ENCODE measurements at places on chromosomes 13 and 19.

DNA sequence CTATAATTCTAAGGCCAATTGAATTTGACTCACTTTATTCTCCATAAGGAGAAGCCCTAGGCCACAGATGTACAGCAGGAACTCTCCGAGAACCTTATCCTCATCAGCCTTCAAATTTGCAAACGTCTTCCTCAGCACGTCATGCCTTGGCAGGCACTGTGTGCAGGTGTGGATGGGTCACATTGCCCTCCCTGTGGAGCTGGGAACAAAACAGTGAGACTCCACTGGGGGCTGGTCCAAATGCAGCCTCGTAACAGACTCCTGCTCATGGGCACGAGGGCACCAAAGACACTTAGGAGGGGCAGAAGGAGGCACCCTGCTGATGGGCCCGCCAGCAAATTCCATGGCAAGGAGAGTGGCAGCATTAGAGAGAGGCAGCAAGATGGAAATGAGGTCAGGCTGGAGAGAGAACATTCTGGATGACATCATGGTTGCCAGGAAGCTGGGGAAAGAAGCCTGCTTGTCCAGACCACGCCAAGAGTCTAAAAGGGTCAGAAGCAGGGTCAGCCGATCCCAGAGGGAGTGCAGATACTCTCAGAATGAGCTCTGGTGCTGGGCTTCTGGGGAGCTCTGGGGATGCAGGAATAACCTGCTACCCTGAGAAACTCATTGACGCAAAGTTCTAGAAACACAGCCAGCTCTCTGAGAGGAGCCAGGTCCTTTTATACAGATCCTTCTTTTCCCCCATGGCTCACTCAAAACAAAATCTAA, 242.2 kb downstream of the B3GLCT start:
- no peak for DNase-seq

DNA sequence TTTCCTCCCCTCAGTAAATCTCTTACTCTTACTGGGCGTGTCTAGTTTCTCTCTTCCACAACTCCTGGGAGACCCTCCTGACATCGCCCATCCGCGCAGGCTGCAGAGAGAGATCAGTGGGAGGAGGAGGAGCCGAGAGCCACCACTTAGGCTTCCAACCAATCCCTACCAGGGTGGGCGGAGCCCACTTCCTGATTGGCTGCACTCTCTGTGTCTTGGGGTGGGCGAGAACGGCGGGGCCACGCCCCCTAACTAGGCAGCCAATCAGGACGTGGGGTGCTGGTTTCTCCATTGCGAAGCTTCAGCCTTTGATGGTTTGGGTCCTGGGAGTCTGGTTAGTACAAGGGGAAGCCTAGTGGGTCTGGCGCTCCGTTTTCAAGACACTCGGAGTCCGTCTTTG, at the start of gene PMIS2:
PMIS2 (plus strand) TSS at position 326 of the 400 bp plus-strand sequence. CDS start 87 bp downstream, outside the sequence.
- no peak for DNase-seq

DNA sequence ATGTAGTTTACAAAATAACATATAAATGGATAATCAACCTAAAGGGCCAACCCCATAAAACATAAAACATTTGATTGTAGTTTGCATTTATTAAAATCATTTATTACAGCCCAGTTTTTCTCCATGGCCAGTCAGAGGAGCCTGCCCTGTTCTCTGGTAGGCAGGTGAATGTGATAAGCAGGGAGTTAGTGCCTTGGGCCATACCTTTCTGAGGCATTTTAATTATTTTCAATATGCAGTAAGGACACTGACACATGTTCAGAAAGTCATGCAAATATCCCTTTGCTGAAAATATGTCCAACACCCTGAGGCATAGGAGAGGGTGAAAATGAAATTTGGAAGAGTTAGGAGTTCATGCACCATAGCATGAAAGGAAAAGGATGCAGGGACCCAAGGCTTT, 242.6 kb upstream of the EDNRB start:
- DNase-seq, result no peak

GRCh38 chr19:11626252-11626651, 29.0 kb downstream of the ZNF627 start:
- DNase-seq, result no peak

GRCh38 chr13:51147732-51148131, 36.7 kb upstream of the C13orf42 start:
- DNase-seq, result no peak

DNA sequence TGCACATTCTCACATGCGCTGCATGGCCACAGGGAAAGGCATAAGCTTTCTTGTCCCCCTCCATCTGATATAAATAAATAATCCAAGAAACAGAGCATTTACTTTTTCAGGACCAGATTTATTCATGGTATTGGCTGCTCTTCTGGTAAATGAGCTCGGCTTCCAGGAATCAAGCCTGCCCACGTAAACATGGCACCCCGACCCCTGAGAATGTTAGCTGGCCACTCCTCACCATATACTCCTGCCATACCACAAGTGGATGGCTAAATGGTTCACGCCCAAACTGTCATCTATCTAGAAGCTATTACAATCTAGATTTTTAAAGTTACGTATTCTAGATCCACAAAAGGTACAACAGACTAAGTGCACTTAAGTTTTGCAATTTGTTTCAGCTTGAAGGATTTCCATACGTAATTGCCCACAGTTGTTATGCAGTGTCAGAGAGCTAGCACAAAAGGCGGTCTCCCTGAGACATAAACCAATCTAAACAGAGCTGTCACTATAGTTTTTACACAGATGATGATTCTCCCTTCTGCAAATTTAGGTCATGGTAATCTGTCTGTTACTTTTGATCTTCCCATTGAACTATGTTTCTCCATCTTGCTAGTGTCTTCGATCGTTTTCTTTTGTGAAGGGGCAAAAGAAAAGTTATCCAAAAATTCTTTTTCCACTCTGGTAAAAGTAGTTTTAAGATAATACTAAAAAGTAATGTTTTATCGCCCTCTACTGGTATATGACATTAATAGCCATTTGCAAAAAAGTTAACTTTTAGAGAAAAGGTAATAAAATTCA, 16.2 kb upstream of the FOXO1 start:
- peak; percentile 22 for DNase-seq

DNA sequence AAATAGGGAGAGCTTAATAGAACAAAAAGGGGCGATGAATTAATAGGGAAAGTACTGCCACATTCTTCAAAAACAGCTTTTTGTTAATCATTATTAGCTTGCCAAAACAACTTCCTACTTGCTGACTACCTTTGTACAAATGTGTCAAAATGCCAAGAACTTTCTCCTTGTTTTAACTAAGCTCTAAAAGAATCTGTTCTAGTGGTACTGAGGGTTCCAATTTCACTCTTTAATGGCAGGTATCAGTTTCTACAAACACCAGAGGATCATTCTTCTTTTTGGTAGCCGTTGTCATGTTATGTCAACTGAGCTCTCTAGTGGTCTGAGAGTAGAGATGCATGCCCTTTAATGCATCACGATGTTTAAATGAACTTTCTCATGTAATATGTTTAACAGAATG, 29.4 kb upstream of the FBXL3 start:
- DNase-seq, result no peak

GRCh38 chr19:289651-290371, 1.4 kb downstream of the PLPP2 start:
- no peak for DNase-seq

- no peak for DNase-seq
Measured at GRCh38 chr19:42322305-42322704, 3.1 kb upstream of the MEGF8 start.

DNA sequence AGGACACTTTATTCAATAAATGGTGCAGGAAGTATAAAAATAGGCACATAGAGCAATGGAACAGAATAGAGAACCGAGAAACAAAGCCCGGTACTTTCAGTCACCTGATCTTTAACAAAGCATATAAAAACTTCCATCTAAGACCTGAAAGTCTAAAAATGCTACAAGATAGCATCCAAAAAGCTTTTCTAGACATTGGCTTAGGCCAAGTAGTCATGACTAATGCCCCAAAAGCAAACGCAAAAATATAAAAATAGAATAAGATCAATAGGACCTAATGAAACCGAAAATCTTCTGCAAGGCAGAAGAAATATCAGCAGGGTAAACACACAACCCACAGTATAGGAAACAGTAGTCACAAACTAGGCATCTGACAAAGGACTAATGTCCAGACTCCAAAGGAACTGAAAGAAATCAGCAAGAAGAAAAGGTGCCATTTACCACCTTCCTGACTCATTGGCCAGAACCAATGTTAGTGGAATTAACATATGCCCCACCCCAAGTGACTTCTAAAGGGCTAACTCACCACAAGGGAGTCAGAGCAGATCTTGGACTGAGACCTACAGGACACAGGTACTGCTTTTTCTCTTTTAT, 40.8 kb upstream of the CEACAM21 start:
- DNase-seq, result no peak

GRCh38 chr13:25046985-25047511, 48.9 kb upstream of the PABPC3 start:
- DNase-seq, result peak; percentile 52

DNA sequence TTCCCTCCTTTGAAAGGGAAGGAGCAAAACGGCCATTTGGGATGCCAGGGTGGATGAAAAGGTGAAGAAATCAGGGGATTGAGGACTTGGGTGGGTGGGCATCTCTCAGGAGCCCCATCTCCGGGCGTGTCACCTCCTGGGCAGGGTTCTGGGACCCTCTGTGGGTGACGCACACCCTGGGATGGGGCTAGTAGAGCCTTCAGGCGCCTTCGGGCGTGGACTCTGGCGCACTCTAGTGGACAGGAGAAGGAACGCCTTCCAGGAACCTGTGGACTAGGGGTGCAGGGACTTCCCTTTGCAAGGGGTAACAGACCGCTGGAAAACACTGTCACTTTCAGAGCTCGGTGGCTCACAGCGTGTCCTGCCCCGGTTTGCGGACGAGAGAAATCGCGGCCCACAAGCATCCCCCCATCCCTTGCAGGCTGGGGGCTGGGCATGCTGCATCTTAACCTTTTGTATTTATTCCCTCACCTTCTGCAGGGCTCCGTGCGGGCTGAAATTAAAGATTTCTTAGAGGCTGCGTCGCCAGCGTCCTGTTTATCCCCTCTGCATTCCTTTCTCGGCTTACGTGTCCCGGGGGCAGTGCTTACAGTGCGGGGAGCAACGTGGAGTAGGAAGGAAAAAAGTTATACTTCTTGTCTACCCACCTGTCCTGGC, 15.2 kb upstream of the S1PR4 start:
- peak; percentile 57 for DNase-seq

GRCh38 chr13:90184355-90184754, 1163.1 kb upstream of the MIR17HG start:
- DNase-seq, result no peak

DNA sequence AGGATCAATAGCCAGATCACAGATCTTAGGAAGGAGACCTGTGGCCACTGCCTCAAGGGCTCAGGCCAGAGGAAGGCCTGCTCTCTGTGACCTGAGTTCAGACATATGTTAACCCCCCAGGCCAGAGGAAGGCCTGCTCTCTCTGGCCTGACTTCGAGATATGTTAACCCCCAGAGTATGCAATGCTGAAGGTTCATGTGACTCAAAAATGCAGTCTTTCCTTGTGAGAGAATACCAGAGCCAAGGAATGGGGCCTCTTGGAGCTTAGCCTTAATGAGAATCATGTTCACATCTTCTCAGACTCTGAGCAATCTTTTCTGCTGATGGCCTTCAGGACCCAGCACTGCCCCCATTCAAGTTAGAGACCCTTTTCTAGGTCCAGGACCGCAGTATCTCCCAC, 36.7 kb downstream of the MBNL2 start:
- peak; percentile 85 for DNase-seq

DNA sequence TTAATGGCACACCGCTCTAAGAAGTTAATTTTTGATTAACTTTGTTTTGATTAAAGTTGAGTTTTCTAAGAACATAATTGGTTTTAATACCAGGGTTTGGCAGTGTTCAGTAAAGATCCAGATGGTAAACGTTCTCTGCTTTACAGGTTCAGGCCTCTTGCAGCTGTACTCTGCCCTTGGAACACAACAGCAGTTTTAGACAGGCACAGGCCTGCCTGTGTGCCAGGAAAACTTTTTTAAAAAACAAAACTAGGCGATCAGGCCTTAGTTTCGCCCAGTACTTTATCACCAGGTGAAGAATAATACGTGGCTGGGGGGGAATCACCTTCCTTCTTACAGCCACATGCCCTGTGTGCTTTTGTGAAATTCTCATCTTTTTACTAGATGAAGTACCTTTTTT, 38.0 kb upstream of the TEX29 start:
- no peak for DNase-seq

DNA sequence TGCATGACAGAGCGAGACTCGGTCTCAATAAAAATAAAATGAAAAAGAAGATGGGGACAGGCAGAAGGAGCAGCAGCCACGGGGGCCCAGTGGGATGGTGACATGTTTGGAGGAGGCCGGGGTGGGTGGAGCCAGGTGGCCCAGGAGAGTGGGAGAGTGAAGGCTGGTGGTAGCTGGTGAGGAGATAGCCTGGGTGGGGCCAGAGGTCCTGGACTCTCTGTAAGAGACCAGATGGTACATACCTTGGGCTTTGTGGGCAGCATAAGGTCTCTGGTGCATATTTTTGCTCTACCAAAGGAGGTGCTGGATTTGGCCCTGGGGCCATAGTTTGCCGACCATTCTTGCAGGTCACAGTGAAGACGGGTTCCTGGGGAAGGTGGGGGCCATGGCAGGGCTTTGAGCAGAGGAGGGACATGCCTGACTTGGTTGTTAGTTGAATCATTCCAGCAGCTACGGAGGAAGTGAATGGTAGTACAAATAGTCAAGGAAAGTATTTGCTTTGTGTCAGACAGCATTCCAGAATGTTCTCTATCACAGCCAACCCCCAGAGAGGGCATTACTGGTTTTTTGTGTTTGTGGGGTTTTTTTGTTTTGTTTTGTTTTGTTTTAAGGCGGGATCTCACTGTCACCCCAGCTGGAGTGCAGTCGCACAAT, 69.1 kb downstream of the ARHGEF18 start:
- peak; percentile 49 for DNase-seq

DNA sequence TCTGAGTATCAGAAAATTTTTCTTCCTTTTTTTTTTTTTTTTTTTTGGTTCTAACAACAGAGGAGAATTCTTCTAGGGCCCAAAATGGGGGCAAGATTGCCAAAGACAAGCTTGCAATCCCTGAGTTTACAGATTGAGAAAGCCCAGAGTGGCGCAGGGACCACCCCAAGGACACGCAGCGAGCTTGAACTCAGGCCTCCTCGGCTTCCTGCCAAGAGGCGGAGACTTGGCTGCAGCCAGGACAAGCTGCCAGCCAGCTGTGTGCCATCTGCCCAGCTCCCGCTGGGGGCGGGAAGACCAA, 506 bp upstream of the MRPL34 start:
- DNase-seq, result no peak

DNA sequence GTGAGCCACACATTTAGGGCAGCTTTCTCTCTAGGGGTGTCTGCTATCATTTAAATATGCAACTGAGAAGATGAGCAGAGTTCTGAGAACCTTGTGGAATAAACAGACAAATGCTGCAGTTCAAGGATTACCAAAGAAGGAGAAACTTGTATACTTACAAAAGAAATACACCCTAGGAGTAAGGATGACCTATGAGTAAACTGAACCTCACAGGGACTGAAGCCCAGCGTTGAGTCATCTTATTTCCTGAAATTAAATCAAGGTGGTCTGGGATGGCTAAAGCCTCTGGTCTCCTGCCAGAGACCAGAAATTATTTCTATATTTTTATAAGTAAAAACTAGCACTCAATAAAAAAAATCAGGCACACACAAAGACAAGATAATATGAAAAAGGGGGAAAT, 40.1 kb downstream of the FAM216B start:
- DNase-seq, result peak; percentile 87

GRCh38 chr19:32642771-32643170, 32.2 kb downstream of the ANKRD27 start:
- DNase-seq, result no peak
